ENCODE measurements at places on chromosomes 1 and 21.

GRCh38 chr21:42597487-42598158 lies 55.8 kb upstream of the PDE9A start:
- DNase-seq: no peak

DNA sequence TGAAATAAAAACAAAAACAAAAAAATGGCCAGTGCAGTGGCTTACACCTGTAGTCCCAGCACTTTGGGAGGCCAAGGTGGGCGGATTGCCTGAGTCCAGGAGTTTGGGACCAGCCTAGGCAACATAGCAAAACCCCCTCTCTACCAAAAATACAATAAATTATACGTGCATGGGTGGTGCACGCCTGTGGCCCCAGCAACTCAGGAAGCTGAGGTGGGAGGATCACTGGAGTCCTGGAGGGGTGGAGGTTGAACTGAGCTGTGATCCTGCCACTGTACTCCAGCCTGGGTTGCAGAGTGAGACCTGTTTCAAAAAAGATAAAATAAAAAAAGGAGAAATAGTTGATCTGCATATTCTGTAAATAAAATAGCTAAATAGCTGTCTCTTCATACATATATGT lies 41.2 kb downstream of the HS2ST1 start:
- DNase-seq: no peak

DNA sequence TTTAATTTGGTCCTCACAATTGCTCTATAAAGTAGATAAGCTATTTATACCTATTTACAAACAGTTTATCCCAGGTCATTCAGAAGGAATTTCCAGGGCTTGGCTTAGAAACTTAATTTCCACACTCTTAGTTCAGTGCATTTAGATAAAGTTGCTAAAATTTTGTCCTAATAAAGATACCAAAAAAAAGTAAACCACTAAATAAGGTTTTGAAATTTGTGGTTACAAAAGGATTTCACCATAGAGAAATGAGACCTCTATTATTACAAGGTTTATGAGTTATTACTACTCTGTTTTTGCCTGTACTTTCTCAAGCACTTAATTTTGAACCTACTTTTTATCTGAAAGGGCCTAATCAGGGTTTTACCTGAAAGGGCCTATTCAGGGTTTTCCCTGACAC lies 22.4 kb downstream of the PTPN22 start:
- DNase-seq: no peak

DNA sequence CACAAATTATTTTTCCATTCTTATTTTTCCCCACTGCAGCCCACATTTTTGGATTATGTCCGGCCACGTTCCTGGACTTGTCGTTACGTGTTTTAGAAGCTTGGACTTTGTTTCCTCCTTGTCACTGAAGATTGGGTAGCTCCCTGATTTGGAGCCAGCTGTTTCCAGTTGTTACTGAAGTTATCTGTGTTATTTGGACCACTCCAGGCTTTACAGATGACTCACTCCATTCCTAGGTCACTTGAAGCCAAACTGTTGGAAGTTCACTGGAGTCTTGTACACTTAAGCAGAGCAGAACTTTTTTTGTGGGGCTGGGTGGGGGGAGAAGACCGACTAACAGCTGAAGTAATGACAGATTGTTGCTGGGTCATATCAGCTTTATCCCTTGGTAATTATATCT lies 12.2 kb upstream of the AXDND1 start:
- no peak for DNase-seq

- DNase-seq: no peak
These were observed 88.7 kb downstream of the WLS start for GRCh38 chr1:68143633-68144032.
